GM06990 (cell line): ENCODE measurements at places on chromosomes 5 and 9.

GRCh38 chr9:110776221-110776620 is 107.6 kb downstream of the MUSK start:
- no peak for DNase-seq

DNA sequence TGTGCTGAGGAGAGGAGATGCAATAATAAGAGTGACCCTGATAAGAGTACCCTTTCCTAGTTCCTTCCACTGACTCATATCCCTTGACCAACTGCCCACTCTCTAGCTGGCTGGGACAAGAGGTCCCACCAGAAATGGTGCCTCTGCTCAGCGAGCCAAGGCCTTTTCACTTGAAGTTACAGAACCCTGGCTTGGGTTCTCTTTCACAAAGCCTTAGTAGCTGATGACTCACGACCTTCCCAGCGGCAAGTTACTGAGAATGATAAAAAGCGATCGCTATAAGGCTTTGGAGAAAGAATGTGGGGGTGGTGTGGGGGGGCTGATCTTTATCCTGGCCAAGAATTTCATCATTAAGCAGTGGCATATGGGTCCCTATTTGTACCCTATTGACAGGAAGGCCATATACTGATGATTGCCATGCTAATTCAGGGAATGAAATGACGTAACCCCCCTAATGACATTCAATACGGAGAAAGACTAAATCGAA is 90.3 kb downstream of the FBXO38 start:
- DNase-seq = no peak

- no peak for DNase-seq
Observed at GRCh38 chr5:136205061-136205702, 12.2 kb upstream of the SMIM32 start.

GRCh38 chr5:39201781-39202596 is 17.4 kb downstream of the FYB1 start:
- no peak for DNase-seq

GRCh38 chr9:7320139-7320538 is 479.4 kb downstream of the DMAC1 start:
- no peak for DNase-seq
